Stimulated activated CD8-positive, alpha-beta memory T cell treated with anti-CD3 and anti-CD28 coated beads, Interleukin-2, amount 100 ng/mL, for 1 hour (primary cell): ENCODE measurements at places on chromosomes 5 and 9.

DNA sequence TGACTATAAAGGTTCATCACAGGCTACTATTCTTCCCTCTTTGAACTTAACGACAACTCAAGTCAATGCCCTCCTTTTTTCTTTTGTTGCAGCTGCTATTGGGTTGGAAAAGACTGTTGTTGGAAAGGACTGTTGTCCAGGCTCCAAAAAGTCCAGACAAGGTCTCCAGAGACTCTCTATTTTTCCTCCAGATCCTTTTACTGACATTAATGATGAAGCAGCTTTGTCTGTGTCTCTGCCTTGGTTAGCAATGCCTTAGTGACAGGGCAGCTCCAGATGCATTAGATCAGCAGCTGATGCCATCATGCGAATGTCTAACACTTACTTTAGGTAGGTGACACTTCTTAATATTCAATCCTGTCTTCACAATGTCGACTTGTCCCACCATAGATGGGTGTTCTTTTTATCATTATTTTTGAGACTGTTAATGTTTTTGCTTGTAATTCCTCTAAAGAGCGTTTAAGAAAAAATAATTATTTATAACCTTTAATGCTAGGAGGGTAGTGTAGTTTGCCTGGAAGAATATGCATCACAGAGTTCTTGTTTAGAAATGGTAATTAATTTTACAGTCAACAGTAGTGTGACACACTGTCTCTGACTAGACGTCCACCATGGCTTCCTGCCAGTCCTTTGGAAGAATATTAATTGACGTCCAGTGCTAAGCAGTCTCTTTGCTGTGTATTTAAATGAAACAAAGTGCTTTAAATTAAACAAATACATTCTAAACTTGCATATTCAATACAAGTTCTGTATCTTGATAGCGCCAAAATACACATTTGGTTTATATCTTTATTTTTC, 492.2 kb downstream of the NR2F1-AS1 start:
- no peak for DNase-seq

DNA sequence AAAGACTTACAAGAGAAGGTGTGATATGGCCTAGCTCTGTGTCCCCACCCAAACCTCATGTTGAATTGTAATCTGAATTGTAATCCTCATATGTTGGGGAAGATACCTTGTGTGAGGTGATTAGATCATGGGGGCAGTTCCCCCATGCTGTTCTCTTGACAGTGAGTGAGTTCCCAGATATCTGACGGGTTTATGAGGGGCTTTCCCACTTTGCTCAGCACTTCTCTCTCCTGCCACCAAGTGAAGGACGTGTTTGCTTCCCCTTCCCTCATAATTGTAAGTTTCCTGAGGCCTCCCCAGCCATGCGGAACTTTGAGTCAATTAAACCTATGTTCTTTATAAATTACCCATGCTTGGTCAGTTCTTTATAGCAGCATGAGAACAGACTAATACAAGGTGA, 49.0 kb downstream of the CDO1 start:
- DNase-seq, result no peak

DNA sequence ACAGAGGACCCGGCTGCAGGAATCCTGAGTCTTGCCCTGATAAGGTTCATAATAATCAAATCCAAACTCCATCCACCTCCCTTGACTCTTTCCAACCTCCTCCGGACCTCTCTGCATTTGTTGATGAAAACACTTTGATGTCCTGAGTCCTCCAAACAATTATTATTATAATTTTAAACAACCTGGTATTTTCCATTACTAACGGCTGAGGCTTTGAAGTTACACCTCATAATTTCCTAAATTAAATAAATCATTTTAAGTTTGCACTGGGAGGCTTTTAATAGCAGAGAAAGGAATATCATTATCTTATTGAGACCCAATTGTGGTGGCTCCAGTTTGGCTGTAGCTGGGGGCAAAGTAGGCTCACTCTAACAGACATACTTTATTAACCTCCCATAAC, 9.5 kb downstream of the MSX2 start:
- DNase-seq, result no peak

DNA sequence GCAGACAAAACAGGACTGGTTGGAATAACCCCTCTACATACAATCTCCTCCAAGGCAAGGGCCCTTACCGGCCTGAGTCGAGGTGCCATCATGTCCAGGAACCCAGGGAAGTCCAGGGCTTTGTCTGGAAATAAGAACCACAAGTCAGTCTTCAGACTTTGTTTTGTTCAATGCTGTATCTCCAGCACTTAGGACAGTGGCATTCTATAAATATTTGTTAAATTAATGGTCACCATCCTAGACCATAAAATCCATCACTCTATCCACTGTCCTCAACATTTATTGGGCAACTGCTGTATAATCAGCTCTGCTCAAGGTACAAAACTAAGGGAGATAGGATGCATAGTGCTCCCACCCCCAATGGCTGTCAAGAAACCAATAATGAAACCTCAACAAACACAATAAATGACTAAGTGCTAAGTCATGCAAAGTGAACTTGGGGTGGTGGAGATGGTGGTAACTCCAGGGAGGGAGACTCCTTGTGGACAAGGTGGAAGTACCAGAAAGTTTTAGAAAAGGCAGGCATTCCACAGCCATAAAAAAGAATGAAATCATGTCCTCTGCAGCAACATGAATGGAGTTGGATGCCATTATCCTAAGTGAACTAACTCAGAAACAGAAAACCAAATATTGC, 5.0 kb downstream of the RELL2 start:
- DNase-seq, result no peak

GRCh38 chr5:125450771-125451170, 704.3 kb upstream of the ZNF608 start:
- DNase-seq, result no peak

DNA sequence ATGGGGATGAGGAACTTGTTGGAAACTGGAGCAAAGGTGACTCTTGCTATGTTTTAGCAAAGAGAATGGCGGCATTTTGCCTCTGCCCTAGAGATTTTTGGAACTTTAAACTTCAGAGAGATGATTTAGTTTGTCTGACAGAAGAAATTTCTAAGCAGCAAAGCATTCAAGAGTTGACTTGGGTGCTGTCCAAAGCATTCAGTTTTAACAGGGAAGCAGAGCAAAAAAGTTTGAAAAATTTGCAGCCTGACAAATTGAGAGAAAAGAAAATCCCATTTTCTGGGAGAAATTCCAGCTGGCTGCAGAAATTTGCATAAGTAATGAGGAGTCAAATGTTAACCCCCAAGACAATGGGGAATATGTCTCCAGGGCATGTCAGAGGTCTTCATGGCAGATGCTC, 682.3 kb upstream of the ST8SIA4 start:
- DNase-seq, result no peak

GRCh38 chr5:140073296-140073695, 30.2 kb upstream of the NRG2 start:
- DNase-seq, result no peak

DNA sequence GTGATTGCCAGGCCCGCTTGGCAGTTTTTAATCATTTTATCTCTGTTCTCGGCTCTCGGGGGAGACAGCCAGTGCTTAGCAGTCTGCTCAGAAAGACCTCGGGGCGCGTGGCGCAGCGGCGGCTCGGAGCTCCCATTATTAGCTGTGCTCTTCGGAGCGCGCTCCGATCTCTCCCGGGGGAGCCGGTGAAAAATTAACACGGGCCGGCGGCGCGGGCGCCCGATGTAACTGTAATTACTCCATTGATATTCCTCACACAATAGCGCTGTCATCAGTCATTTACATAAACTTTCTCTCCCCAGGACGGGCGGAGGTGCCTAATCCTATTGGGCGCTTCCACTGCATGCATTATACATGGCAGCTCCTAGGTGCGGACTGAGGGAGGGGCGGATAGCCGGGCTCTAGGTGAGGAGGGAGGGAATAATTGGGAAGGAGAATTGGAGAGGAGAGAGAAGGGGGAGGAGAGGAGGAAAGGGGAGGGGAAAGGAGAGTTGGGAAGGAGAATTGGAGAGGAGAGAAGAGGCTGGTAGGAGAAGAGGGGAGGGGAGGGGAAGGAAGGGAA, 24.9 kb downstream of the LMX1B start:
- DNase-seq, result no peak

DNA sequence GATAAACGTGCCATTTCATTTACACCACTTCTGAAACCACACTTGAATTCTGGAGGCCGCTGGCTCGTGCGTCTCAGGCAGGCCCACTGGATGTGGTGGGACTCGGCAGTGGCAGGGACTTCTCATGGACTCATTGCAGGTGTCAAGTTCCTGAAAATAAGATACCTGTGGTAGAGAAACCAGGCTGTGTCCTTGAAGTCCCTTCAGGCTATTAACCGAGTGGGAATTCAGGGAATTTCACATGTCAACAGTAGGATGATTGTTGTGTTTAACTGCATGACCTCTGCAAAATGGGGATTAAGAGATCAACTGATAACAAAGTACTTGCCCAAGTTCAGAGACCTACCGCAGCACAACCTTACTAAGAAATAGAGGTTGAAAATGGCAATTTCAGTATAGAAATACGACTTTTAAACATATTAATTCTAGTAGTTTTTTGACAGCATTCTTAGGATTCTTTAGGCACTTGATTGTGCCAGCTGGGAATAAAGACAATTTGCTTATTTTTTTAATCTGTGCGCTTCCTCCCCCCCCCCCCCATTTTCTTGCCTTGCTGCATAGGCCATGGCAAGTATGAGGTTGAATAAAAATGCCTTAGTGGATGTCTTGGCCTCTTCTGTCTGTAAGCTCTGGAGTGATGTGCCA, 26.8 kb downstream of the TRIP13 start:
- no peak for DNase-seq

- no peak for DNase-seq
Measured at GRCh38 chr5:7329712-7330111, 66.2 kb upstream of the ADCY2 start.

GRCh38 chr9:19513671-19514275, 105.0 kb downstream of the ACER2 start:
- no peak for DNase-seq

DNA sequence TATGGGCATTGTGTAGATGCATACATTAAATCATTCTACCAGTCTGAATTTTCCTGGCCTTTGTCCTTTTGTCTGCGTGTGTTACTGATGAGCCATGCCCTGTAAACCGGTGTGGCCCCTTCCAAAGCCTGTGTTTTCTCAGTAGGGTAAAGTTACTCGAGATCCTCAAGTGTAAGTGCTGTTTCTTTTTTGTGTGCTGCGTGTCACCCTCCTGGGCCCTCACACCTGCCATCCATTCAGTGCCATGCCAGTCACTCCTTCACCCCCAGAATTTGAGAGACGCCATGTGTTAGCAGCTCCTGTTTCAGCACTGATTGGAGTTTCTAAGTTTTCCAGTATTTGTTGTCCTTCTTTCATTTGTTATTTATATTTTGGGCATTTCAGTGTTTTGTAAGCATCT, 288.2 kb downstream of the FANCC start:
- no peak for DNase-seq

DNA sequence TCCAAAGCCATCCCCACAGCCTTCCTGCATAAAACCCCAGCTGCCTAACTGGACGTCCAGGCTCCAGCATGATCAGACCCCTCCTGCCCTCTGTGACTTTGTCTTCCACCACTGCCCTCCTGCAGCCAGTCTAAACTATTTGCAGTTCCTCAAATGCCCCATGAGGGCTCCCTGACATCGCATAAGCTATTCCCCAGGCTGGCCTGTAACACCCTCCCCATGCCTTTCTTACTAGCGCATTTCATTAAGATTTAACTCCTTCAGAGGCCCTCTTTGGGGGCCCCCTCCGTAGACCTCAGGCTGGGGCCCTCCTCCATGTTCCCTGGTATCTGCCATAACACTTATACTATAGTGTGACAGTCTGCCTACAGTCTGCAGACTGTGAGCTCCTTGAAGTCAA, 15.5 kb upstream of the SMIM23 start:
- DNase-seq, result no peak

DNA sequence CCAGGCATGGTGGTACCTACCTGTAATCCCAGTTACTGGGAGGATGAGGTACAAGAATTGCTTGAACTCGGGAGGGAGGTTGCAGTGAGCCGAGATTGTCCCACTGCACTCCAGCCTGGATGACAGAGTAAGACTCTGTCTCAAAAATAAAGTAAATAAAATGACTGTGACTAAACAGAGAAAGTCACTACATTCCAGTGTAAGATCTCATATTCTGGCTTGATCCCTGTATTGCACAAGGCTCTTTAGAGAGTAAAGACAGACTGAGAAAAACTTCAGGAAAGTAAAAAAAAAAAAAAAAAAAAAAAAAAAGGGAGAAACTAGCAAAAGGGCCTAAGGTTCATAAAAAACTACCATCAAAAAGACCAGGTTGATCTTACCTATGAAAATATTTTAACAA, 106.6 kb upstream of the PJA2 start:
- no peak for DNase-seq

DNA sequence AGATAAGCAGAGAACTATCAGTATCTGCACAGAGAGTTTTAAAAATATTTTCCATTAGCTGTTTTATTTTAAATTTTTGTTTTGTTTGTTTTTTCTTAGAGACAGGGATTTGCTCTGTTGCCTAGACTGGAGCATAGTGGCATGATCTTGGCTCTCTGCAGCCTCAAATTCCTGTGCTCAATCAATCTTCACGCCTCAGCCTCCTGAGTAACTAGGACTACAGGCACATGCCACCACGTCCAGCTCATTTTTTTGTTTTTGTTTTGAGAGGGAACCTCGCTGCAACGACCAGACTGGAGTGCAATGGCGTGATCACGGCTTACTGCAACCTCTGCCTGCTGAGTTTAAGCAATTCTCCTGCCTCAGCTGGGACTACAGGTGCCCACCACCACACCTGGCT, 138.2 kb upstream of the LPAR1 start:
- no peak for DNase-seq

DNA sequence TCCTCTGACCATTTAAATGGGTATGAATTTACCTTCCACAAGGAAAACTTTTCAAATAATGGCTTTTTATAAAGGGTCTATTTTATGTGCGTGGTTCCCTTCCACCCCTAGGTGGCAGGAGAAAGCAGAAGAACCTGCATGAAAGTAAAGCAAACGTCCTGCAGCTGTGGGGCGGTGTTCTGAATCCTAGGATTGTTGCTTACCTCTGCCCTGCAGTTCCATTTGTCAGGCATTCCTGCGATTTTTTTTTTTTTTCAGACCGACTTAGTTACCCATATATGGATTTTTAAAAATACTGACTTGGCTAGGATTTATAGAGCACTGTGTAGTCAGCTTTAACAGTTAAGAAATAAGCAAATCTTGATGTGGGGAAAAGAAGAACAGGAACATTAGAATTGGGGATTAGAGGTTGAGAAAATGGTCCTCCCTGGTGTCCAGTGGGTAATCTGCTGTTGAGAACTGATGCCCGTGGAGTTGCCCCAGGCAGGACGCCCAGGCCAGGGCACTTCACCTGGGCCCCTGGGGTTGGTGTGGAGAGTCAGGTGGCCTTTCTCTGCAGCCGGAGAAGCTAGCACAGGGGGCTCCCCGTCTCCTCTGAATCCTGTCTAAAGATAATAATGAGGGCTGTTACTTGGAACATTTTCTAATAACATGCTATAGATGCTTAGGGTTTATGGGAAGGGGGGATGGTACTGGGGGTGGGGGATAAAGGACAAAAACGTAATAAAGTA, 30.4 kb upstream of the LTC4S start:
- peak; percentile 26 for DNase-seq

DNA sequence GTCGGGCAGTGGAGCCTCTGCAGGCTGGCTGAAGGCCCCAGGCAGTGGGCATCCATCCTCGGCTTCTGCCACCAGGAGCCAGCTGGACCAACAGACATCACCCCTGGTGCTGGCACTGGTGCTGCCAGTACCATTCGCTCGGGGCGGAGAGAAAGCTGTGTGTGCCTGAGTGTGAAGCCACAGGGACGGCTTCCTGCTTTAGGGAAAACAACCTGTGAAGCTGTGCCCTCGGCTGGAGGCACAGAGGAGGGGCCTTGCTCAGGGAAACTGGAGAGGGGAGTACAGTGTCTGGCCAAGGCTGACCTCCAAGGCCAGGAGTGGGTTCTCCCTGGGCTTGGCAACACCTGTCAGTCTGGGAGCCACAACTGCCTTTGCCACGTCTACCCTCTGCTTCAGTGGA, 38.3 kb downstream of the NEK6 start:
- no peak for DNase-seq
